Left ventricle myocardium superior (tissue), 1 donor: ENCODE measurements at places on chromosomes 11 and 22.
A peak's percentile ranks its signal among the peaks of the same experiment; 100 is the strongest.

- peak; percentile 39 for DNase-seq
Observed at GRCh38 chr11:19225123-19225522, 15.6 kb downstream of the E2F8 start.

DNA sequence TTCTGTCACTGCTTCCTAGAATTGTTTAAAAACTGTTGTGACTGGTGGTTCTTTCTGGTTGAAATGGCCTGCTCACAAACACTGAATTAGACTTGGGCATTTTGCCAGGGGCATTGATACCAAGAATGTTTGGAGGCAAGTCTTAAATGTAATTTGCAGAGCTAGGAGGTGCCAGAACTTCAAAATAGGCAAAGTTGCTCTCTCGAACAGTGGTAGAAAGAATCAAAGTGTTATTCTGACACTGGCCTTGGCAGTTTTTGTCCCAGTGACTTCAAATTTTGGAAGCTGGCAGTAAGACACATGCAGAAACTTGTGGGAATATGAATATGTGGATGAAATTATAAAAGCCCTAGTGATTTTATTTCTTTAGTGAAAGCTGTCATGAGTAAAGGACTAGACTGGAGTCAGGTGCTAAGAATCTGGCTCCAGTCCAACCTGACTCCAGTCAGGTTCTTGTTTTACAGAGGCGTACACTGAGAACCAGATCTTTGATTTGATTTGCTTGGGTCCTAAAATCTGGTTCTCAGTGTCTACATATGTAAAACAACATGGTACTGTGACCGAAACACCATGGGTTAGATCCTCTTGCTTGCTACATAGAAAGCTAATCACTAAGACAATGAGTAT is 20.9 kb downstream of the SVIP start:
- no peak for DNase-seq

- DNase-seq = no peak
Observed at GRCh38 chr11:122181372-122181771, 65.4 kb upstream of the BLID start.

DNA sequence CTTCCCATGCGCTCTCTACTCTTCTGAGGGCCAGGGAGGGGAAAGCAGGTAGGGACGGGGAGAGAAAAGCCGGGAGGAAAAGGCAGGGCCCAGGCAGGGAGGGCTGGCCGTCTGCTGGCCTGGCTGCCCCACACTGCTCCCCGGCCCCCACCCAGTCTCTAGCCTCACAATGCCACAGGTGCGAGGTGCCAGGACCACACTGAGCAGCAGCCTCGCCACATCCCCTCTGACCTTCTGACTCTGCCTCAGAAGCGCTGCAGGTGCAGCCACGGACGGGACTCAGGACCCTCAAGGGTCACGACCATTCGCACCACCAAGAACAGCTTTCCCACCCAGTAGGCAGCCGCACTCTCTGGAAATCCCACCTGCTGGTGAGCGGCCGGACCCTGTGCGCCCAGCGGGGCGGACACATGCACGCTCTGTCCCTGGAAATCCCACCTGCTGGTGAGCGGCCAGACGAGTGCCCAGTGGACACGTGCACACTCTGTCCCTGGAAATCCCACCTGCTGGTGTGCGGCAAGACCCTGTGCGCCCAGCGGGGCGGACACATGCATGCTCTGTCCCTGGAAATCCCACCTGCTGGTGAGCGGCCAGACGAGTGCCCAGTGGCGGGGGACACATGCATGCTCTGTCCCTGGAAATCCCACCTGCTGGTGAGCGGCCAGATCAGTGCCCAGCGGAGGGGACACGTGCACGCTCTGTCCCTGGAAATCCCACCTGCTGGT is 20.1 kb downstream of the TOLLIP start:
- DNase-seq = peak; percentile 18

- no peak for DNase-seq
Observed at GRCh38 chr11:123258877-123259276, 63.8 kb upstream of the CLMP start.

DNA sequence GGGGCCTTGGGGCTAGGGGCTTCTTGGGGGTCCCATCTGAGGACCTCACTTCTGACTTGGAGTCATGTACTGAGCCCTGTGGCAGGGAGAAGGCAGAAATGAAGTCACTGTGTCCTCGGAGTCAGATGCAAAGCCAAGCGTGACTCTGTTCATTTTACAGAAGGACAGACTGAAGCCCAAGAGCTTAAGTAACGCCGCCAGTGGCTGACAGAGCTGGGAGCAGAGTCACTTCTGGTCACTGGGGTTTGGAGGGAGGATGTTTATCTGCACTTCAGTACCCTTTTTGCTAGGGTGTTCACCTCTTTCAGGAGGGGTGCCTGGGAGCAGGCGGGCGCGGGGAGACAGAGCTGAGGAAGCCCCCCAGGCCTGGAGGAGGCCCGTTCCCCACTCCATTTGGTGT is 10.7 kb downstream of the CD6 start:
- no peak for DNase-seq

DNA sequence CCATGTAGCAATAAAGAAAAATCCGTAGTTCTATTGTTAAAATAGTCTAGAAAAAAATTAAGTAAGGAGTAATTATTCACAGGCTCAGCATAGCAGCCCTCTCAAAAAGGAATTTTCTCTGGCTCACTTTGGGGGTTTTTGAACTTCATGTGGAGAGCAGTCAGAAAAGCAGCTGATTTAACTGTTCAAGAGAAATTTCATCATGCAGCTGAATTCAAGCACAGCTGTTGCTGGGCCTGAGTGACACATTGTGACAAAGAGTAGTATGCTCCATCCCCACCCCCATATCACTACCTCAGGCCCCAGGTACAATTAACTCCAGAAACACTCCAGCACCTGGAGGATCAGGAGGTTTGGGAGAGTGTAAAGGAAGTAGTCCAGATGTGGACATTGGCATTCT is 272.1 kb downstream of the FAM76B start:
- DNase-seq = no peak

DNA sequence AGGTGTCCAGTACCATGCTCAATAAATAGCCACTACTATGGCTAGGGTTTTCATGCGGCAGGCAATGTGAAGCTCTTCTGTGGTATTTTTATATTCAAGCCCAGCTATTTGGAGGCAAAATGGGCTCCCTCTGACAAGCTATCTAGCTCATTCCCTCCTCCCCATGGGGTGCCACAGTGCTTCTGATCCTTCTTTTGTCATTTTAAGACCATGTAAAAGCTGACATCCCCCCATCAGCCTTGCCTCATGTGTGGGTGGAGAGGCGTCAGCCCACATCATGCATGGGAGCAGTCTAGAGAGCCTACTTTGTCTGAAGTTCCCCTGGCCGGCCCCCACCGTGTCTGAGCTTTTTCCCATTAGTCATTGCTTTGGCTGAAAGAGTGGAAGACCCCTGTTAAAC is 59.8 kb downstream of the NAV2 start:
- no peak for DNase-seq

GRCh38 chr11:44743959-44744557 is 17.3 kb downstream of the TSPAN18 start:
- DNase-seq = no peak

DNA sequence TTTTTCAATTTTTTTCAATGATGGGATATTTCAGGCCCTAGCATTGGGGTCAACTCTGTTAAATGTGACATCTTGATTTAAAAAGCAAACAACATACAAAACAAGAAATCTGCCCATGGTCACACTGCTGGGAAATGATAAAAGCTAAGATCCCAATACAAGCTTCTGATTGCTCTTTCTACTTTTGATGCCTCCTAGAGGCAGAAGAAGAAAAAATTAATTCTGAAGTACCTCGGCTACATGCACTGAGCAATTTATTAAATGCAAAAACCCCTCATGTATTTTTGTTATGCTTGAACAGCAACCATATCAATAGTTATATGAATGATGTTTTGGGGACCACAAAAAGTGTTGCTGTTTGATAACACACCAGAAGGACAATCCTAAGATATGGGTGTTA is 342.1 kb upstream of the NARS2 start:
- no peak for DNase-seq

GRCh38 chr11:83046621-83047172 is 25.0 kb downstream of the RAB30 start:
- no peak for DNase-seq

DNA sequence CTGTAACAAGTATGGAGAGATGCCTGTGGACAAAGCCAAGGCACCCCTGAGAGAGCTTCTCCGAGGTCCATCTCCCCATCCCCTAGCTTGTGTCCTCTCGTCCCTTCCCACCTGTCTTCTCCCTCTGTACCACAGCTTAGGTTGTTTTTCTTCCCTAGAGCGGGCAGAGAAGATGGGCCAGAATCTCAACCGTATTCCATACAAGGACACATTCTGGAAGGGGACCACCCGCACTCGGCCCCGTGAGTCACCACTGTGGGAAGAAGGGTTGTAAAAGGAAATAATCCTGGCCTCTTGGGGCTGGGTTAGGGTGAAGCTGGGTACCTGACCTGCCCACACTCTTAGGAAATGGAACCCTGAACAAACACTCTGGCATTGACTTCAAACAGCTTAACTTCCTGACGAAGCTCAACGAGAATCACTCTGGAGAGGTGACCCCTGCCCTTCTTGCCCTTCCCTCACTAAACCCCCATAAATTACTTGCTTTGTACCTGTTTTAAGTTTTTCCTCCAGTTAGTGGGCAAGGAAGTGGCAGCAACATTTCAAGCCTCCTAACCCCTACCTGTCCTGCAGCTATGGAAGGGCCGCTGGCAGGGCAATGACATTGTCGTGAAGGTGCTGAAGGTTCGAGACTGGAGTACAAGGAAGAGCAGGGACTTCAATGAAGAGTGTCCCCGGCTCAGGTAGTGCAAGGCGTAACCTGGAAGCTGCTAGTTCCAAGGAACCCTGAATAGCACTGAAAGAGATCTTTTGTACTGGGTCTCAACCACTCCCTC is 3.1 kb downstream of the TAF10 start:
- no peak for DNase-seq

DNA sequence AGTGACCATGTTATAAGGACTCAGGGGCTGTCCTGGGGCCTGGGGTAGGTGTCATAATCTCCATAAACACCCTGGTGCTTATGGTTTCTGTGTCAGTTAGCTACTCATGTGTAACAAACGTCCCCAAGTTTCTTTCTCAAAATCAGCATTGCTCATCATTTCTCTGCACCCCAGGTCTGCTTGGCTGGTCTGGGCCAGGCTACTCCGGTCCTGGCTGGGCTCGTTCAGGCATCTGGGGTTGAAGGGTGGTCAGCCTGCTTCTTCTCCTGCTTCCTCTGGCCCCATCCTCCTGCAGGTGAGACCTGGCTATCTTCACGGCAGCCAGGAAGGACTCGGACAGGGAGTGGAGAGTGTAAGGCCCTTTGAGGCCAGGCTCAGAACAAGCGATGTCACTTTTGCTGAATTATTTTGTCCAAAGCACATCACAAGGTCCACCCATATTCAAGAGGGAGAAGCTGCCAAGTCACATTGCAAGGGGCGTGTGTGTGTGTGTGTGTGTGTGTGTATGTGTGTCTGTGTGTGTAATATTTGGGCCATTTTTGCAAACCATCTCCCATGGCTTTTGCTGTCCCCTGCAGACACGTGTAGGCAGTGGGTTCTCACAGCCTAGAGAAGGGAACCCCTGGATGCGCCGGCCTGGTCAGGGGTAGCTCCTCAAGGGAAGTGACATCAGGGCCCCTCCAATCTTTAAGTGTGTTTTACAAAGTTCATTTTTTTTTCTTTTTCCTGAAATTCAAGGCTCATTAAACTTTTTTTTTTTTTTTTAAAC is 535.8 kb downstream of the TBC1D22A start:
- no peak for DNase-seq

DNA sequence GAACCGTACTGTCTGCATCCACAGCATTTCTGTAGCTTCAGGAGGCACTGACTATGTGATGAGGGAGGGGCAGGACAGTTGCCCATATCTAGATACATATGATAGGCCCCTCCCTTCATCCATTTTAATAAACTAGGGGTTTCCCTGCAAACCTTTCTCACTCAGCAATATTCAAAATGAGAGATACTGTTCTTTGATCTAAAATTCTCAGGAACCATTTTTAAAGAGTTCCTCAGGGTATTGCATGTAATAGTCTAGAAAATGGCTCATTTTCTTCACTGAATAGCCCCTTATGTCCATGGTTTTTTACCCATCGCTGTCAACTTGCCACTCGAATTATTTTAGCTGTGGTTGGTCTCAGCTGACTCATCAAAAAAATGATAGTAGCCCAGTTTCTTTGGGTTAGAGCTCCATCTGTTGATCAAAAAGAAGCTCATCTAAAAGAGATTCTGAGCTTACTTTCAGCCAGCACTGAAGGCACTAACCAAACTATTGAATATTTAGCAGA is 37.0 kb upstream of the DNAJB7 start:
- no peak for DNase-seq

GRCh38 chr11:22349491-22349890 is 11.3 kb downstream of the SLC17A6 start:
- no peak for DNase-seq

DNA sequence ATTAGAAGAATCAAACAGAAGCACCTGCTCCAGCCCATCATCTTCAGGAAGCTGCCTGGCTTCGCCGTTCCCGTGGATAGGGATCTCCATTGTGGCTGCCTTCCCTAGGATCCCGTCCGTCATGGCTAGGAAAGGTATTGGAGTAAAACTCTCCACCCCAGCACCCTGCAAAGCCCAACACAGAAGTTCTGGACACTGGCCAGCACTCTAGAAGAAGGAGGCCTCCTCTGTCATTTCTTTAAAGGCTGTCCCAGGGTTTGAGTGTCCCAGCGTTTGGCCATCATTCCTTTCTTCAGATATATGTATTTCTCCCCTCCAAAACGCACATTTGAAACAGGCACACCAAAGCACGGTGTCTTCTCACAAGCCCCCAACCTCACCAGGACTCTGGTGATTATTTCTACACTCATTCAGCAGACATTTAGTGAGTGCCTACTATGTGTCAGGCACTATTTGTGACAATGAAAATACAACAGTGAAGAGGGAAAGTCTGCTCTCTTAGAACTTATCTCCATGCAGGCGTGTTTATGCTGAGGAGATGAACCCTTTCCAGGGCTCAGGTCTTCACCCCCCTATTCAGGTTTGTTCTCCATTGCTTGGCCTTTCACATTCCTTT is 724 bp downstream of the ARFIP2 start:
- DNase-seq = no peak

DNA sequence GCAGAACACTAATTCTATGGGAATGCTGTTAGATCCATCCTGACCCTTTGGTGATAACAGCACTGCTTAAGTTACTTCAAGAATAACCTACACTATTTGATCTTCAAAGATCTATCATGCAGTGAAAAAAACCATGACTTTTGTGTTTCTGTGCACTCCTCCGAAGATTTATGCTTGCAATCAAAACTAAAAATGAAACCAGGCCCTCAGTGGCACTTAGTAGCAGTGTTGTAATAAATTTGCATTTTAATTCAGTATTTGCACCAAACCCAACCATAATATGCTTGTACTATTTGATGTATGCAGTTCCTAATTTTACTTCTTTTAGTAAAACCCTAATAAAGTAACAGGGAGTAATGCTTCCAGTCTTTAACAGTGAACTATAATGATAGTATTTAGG is 130.7 kb downstream of the SOX6 start:
- DNase-seq = no peak

DNA sequence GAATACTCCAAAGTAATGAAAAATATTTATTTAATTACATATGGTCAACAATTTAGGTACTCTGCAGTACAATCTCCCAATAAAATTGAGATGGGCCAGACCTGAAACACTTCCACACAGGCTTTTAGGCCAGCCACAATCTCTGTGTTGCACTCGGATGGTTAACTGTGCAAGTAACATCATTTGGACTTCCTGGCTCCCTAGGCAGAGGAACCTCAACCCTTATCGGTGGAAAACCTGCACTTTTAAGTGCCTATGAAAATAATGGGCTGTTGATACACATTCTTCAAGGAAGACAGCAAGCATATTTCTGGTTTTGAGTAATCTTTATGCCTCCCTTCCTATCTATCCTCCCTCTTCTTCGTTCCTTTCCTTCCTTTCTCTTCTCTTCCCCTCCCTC is 343.1 kb downstream of the SOX6 start:
- no peak for DNase-seq

- peak; percentile 63 for DNase-seq
Observed at GRCh38 chr11:75275581-75275980, 35.0 kb downstream of the TPBGL start.
